ENCODE measurements at places on chromosomes 5 and 9. TPM values are rescaled to one million over a fixed set of nuclear protein-coding genes. Genes with fewer than 3 reads are reported as not detected.

The ERCC8 gene
- 12.0 TPM for total RNA-seq

The NR5A1 gene
- not detected for total RNA-seq

The MSMP gene
- total RNA-seq, result 60.9 TPM

The PCDHGA10 gene
- 2.6 TPM for total RNA-seq

The RNF180 gene
- 1.1 TPM for total RNA-seq

The PCDHGA5 gene
- total RNA-seq, result 0.60 TPM

The CDK7 gene
- 22.4 TPM for total RNA-seq

The LHX3 gene
- total RNA-seq, result not detected

The PDCD1LG2 gene
- total RNA-seq, result 1.4 TPM

The ZBED3 gene
- 1.1 TPM for total RNA-seq

The NTRK2 gene
- under 0.01 TPM for total RNA-seq

The HEMGN gene
- total RNA-seq, result not detected

The ZDHHC11 gene
- 0.22 TPM for total RNA-seq

The ECSCR gene
- total RNA-seq, result 472 TPM

Measured in lung microvascular endothelial cell (primary cell).